Stimulated activated naive CD4-positive, alpha-beta T cell treated with Interleukin-2 at 50 U/mL for 16 hours (primary cell): ENCODE measurements at places on chromosomes 3 and 15.

DNA sequence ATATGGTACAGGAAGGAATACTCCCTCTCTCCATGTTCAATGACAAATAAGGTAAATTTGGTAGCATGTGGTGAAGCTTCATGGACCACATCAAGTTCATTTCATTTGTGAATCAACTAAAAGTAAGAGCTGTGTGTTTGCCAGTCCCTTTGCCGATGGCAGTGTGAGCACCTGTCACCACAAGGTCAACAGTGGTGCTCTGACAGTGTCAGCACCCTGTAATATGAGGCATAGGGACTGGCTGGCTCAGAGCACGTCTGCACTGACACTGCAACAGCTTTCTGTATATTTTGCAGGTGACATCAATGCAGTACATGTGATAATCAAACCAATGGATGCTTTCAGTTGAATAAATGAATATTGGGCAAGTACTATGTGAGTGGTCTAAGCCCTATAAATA is 852.4 kb downstream of the TUSC7 start:
- DNase-seq = no peak

DNA sequence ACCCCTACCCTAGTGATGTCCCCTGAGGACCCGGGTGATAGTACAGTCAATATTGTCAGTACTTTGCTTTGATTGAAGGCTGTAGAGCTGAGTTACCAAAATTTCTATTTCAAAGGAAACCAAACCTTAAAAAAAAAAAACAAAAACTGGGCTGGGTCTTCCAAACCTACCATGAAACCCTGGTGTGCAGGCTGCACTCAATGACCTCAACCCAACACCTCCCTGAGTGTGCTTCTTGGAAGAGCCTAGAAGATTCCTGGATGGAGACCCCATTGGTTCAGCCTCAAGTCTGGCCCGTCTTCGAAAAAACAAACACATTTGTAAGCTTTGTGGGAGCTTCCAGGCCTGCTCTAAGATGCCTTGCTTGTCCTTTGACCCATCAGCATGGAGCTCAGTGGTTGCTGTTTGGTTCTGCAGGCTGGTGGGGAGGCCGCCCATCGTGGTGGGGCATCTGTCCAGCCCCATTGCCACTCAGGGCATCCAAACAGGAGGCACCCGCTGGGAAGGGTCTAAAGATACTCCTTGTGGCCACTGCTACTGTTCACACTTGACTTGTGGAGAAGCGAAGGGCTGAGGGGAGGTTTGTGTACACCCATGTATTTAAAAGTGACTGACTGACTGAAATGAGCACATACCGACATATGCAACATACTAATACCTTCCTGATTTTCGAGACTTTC is 32.2 kb downstream of the CRTAP start:
- no peak for DNase-seq

- DNase-seq = no peak
Observed at GRCh38 chr3:63876260-63876659, 12.6 kb downstream of the ATXN7 start.

DNA sequence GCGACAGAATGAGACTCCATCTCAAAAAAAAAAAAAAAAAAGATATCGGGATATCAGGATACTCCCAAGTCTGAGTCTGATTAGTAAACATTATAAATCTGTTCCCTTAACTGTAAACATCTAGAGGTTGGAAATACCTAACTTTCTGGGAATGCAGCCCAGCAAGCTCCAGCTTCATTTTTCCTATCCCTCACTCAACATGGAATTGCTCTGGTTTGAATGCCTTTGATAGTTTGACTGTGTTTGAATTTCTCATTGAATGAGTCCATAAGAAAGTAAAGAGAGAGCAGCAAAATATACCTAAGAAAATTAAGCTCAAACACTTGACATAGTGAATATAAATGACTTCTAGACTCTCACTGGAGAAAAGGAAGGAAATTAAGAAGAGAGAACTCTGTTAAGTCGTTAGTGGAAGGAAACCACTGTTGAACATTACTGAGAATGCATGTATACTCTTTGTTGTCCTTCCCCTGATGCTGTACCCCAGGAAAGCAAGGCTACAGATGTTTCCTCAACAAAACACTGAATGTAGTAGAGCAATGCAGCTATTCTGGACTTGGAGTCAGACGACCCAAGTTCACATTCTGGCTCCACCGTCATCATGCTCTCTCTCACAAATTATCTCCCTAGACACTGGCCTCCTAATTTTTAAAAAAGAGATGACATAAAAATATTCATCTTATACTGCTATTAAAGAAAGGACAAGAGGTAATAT is 62.4 kb downstream of the CD200 start:
- no peak for DNase-seq

DNA sequence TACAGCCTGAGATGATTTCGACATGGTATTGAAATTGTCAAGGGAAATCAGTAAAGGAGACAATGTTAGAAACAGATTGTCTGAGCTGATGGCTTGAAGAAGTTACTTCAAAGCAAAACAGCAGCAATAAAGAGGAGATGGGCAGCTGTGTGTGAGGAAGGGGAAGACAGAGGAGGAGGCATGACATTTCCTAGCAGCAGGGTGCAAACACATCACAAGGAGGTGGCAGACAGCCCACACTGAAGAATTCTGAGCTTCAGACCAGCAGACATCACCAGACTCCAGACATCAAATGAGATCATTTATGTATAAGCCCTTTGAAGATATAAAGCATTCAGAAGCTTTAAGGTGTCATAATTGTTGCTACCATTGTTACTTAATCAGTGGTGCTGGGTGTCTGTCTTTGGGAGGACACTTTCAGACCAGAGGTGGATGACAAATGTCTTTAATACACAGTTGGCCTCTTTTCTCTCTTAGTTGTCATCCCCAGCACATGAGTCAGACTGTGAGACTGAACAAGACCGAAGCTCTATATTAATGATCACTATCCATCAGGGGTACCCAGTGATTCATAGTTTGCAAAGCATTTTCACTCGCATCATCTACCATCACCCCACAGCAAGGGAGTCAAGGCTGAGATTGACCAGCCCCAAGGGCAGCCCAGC is 203.9 kb downstream of the MINAR1 start:
- no peak for DNase-seq

- no peak for DNase-seq
Observed at GRCh38 chr3:172253200-172253599, 195.1 kb downstream of the GHSR start.

GRCh38 chr15:45186771-45187577 is 792 bp downstream of the SHF start:
- no peak for DNase-seq

- DNase-seq = no peak
Observed at GRCh38 chr15:33584797-33585196, 274.0 kb downstream of the RYR3 start.
